Ammon's horn (tissue), 1 donor: ENCODE measurements at places on chromosomes 11 and 22.

DNA sequence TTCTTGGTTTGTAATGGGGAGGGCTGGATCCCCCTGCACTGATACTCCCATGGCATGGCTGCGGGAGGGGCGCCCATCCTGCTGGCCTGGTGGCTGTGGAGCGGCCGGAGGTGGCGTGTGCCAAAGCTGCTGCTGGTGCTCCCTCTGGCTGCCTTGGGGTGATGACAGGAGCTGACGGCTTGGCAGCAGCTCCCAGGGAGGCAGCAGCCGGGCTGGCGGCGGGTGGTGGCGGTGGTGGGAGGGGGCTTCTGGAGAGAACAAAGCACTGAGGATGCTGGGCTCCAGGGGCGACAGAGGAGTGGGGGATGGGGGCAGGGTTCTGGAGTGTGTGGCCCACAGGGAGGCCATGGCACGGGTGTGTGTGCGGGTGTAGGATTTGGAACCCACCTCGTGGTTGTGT lies 11.4 kb upstream of the MPPED1 start:
- no peak for DNase-seq

DNA sequence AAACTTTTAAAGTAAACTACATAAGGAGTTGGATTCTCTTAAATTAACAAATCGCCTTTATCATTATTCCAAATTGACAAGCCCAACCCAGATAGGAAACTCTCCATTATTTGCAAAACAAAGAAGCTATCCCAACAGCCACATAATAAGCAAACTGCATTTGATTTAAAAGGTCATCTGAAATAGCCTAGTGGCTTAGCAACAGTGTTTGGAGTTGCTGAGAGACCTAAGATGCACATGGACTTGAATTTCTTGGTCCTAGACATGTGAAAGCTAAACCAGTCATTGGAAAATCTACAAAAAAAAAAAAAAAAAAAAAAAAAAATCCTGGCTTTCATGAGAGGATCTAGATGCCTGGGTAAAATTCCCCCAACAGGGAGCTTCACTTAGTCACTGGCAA lies 69.5 kb downstream of the PRCP start:
- DNase-seq, result no peak

DNA sequence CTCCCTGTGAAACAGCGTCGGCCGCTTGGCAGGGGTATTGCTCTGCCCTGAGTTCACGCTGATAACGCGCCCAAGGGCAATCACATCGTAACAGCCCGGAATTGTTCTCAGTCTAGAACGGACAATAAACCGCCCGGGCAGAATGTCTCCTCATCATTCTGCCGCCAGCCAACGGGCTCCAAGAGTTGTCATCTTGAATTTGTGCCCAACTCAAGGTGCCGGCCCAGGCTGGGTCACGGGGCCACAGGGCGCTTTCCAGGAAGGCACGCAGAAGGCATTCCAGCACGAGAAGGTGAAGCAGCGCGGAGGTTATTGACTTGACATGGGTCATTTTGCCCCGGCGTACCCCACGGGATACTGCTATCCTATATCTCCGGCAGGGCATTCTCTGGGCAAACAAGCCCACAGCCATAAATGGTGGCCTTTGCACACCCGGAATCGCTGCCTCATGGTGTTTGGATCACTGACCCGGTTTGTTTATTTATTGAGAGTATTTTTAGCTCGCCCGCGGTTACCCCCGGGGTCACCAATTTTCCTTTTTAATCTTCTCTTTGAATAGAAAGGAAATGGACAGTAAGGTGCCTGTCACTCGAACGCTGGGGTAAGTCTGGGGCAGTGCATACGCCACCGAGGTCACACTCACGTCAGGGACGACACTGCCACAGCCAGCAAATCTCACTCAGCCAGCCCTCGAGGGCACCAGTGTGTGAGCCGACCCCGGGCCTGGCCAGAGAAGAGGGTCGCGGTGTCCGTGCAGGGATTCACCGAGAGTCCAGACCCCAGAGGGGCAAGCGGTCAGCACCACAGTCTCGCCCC lies 72.4 kb upstream of the FGF3 start:
- DNase-seq, result no peak

- DNase-seq, result no peak
Measured at GRCh38 chr22:25069758-25070481, 117.4 kb downstream of the KIAA1671 start.

GRCh38 chr11:1220941-1221721 lies 1.7 kb upstream of the MUC5B start:
- no peak for DNase-seq

- DNase-seq, result peak; percentile 85
Measured at GRCh38 chr11:94876645-94877442, 96.5 kb downstream of the CWC15 start.

DNA sequence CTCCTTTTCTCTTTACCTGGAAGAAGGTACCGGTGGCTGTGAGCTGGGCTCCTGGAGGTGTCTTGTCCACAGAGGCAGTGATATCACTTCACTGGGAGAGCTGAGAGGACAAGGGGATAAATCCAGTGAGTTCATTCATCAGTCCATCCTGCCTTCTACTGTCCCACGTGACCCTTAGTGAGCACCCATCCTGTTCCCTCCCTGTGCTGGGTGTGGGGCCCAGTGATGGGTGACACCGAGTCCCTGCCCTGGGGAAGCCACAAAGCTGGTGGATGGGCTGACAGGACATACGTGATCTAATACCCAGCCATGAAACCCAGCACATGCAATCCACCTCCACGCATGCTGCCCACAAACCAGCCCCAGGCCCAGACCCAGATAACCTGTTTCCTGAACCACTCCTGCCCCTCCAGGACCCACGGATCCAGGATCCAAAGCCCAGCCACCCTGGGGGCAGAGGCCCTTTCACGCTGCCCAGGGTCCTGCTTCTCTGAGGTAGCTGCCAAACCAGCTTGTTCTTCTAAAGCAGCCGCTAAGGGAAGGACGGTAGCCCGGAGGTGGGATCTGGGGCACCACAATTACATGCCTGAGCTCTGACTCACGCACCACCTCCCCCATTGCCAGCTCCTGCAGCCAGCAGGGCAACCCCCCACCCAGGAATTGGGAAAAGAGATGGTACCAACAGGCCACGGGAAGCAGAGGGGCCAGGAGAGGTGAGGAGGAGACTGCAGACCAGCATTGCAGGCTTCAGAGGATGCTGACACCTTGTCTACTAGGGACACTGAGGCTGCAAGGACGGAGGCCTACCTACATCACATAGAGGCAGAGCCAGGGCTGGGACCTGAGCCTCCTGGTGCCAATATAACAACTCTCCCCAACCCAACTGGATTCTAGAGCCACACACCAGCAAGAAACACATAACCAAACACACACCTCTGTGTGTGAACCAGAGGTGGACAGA lies 35.2 kb downstream of the GDPD5 start:
- DNase-seq, result no peak

GRCh38 chr11:19510468-19510867 lies 202.2 kb upstream of the NAV2 start:
- no peak for DNase-seq

DNA sequence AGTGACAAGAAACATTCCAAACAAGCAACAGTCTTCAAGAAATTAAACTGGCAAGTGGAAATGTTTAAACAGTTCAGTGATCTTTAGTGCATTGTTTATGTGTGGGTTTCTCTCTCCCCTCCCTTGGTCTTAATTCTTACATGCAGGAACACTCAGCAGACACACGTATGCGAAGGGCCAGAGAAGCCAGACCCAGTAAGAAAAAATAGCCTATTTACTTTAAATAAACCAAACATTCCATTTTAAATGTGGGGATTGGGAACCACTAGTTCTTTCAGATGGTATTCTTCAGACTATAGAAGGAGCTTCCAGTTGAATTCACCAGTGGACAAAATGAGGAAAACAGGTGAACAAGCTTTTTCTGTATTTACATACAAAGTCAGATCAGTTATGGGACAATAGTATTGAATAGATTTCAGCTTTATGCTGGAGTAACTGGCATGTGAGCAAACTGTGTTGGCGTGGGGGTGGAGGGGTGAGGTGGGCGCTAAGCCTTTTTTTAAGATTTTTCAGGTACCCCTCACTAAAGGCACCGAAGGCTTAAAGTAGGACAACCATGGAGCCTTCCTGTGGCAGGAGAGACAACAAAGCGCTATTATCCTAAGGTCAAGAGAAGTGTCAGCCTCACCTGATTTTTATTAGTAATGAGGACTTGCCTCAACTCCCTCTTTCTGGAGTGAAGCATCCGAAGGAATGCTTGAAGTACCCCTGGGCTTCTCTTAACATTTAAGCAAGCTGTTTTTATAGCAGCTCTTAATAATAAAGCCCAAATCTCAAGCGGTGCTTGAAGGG lies 6.0 kb downstream of the MALAT1 start:
- no peak for DNase-seq

GRCh38 chr22:50302564-50302963 lies 4.9 kb downstream of the PLXNB2 start:
- DNase-seq, result no peak

- no peak for DNase-seq
Measured at GRCh38 chr11:104490182-104490581, 326.2 kb upstream of the PDGFD start.

DNA sequence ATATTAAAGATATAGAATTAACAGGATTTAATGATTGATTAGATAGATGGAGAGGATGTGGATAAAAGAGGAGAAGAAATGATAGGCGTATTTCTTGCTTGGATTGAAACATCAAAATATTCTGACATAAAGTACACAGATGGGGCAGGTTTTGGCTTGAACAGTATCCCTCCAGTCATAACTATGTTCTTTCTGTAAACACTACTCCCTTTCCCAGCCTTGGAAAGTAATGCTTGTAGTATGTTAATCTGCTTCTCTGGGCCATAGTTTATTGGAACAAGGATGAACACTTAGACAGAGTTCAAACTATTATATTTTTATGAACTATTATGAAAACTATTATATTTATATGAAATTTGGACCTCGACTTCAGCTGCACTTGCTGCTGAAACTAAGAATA lies 419.2 kb downstream of the AASDHPPT start:
- DNase-seq, result no peak

- no peak for DNase-seq
Measured at GRCh38 chr11:69680688-69681087, 5.5 kb upstream of the LTO1 start.
